Activated CD4-positive, alpha-beta T cell treated with anti-CD3 and anti-CD28 coated beads, Interleukin-2, amount 50 U/mL, for 24 hours (primary cell): ENCODE measurements at places on chromosomes 2 and 18.

DNA sequence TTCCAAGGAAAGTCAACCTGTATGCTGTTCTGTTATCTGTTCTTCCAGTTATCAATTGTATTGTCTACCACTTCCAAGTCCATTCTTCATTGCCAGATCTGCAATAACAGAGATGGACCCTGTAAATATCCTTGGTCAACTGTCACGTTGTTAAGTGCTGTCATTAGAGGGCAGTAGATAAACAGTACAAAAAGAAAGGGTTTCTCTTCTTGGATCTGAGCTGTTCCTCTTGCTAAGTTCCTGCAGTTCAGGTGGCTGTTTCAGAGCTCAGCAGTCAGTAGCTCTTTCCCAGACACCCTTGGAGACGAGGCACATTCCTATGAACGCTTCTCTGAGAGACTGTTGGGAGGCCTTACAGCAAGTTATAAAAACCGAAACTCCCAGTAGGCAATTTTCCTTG is 957.1 kb upstream of the CHAC2 start:
- no peak for DNase-seq

- DNase-seq = no peak
Observed at GRCh38 chr2:99027856-99028255, 91.8 kb upstream of the CRACDL start.

- no peak for DNase-seq
Observed at GRCh38 chr18:24011123-24011917, 3.2 kb upstream of the TTC39C start.

- DNase-seq = no peak
Observed at GRCh38 chr2:143481733-143482132, 352.5 kb downstream of the ARHGAP15 start.

DNA sequence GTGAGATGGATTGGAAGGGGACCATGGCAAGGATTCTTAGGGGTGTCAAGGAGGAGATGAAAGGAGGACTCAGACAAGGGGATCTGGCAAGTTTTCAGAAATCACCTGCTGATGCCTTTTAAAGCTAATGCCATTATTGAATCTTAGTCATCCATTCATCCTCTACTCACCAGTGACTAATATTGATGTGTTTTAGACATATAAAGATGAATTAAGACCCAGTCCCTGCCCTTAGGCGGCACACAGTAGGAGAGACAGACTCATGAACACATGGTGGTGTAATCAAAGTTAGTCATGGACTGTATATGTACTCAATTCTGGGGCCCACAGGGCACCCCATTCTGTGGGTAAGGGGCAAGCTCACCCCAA is 56.5 kb upstream of the ATL2 start:
- no peak for DNase-seq

- no peak for DNase-seq
Observed at GRCh38 chr2:174779361-174779928, 15.2 kb upstream of the CHRNA1 start.

DNA sequence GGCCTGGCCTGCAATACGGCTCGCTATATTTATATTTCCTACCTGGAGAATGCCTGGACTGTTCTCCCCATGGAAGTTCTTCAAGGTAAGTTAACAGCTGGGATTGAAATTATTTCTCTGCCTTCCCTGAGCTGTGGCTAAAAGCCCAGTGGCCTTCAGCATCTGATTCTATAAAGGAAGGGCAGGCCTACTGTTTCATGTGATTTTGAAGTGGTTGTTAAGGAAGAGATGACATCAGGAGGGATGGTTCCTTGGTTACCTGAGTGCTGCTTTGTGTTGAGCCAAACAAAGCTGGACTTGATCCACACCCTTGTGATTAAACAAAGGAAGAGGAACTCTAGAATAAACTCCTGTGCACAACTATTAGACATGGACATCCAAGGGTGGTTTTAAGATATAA is 61.6 kb downstream of the MFSD6 start:
- DNase-seq = no peak

- DNase-seq = no peak
Observed at GRCh38 chr2:217694291-217694690, 308.5 kb downstream of the TNS1 start.

- no peak for DNase-seq
Observed at GRCh38 chr18:6279308-6279707, 135.4 kb downstream of the L3MBTL4 start.
